Kidney capillary endothelial cell (primary cell): ENCODE measurements at places on chromosomes 11 and 22.

DNA sequence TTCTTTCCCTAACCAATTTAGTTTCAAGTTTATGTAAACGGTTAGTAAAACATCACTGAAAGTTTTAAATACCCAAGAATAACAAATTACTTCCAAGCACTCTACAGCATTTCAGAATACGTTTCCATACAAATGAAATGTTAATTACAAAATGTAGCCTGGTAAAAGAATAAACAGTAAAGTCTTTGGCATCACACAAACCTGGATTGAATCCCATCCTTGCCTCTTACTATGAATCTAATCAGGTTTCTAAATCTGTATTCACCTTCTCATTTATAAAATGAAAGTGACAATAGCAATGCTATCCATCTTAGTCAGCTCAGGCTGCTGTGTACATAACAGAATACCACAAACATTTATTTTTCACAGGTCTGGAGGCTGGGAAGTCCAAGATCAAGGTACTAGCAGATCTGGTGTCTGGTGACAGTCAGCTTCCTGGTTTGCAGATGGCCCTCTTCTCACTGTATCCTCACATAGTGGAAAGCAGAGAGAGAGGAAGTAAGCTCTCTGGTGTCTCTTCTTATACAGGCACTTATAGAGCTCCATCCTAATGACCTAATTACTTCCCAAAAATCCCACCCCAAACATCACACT lies 19.2 kb downstream of the FAM168A start:
- DNase-seq = no peak

- DNase-seq = peak; percentile 64
Observed at GRCh38 chr22:36757668-36758211, 18.2 kb downstream of the IFT27 start.

DNA sequence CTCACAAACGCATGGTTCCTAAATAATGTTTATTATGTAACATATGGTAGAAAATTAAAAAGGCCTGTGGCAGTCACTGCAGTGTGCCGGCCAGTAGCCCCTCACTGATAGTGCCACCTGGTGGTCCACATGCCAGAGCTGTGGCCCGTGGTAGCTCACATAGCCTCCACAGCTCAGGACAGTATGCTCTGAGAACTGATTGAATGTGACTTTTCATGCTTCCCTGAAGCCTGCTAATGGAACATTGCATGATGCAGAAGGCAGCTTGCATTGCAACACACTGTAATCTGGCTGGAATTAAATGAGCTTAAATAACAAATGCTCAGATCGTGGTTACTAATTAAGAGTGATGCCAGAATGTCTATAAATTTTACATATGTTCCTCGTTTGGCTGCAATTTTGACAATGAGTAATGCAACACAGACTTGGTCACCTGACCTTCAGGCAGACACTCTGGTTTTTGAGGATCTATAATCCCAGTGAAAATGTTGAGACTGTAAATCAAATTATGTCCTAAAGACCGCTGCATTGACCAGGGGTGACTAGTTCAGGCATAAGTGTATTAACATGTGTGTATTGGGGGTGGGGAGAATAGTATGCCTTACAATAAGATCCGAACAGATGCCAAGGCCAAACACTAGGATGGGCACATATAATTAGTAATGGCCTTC lies 566.4 kb downstream of the METTL15 start:
- DNase-seq = no peak

GRCh38 chr11:82521427-82521826 lies 212.2 kb downstream of the FAM181B start:
- DNase-seq = no peak

- DNase-seq = no peak
Observed at GRCh38 chr22:44126807-44127206, 53.9 kb upstream of the PARVG start.

- DNase-seq = peak; percentile 67
Observed at GRCh38 chr22:36332623-36333332, 55.0 kb downstream of the MYH9 start.

DNA sequence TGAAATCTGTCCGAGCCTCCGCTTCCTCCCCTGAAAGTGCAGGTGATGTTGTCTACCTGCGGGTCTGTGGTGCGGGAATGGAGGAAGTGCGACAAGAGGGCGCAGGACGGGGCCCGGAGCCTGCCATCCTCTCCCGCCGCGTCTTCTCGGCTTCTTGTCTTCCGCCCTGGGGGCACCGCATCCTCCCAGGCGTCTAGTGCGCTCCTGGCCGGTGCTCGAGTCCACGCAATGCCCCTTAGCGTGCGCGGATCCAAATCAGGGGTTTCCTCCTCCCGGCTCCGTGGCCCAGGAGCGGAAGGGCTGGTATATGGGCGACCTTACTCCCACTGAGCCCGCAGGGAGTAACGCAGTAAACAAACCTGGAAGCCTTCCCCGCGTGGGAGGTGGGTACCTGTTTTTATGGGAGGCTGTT lies 405 bp downstream of the SFI1 start:
- DNase-seq = no peak

GRCh38 chr11:121933694-121934093 lies 182.3 kb downstream of the BLID start:
- no peak for DNase-seq

DNA sequence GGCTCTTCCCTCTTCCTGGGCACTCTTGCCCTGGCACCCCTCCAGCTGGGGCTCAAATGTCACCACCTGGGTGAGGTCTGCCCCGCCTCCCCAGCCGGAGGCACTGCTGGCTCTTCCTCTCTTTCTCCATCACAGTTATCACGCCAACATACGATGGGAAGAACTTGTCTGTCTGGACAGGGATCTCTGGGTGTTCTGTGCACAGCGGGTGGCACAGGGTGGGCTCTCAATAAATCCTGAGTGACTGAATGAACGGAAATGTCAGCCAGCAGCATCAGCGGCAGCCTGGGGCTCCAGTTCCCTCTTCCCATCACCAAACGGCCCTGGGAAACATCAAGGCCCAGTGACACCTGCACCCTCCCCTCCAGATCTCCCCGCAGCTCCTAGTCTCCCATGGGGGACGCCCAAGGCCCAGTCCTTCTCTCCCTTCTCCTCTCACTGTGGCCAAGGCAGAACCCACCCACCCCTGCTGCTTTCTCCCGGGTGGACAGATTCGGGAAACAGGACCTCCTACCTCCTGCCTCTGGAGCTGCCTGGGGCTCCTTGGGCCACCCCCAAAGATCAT lies 440 bp upstream of the SLC25A45 start:
- no peak for DNase-seq

DNA sequence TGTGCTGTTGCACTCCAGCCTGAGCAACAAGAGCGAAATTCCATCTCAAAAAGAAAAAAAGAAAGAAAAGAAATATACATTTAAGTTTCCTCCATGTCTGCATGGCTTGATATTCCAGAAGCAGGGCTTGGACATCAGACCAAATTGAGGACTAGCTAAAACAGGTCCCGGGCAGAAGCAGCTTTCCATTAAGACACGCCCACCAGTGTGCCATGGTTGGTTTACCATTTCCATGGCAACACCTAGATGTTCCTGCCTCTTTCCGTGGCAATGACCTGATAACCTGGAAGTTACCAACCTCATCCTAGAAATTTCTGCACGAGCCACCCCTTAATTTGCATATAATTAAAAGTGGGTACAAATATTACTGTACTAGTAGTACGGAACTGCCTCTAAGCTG lies 111.3 kb downstream of the NAT10 start:
- no peak for DNase-seq

DNA sequence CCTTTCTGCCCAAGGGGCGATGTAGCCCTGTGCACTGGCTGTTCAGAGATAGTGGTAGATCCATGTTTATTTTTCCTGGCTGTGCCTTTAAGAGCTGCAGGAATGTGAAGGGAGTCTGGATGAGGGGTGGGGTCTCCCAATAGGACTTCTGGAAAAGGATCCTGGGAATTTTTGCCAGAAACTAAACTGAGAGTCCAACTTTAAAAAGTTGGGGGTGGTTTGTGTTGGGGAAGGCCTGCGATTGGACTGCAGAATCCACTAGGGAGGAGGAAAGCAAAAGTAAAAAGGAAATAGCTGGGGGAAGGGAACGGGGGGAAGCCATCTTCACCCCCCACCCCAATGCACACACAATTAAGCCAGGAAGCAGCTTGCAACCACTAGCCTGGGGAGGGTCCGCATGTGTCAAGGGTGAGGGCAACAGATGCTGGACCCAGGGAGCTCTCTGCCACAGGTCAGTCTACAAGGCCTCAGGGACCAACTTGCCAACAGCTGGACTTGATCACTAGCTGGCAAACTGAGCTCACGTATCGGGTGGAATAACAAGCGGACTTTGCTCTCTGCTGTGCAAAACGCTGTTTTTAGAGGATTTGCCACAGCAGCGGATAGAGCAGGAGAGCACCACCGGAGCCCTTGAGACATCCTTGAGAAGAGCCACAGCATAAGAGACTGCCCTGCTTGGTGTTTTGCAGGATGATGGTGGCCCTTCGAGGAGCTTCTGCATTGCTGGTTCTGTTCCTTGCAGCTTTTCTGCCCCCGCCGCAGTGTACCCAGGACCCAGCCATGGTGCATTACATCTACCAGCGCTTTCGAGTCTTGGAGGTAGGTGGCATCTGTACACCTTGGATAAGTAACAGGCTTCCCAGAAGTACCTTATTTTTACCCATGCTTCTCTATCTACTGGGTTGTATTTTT lies at the start of gene OLFML1:
Gene OLFML1 (plus strand): TSS at position 321 of the 912 bp plus-strand sequence. CDS start 370 bp downstream, at position 691.
- no peak for DNase-seq

DNA sequence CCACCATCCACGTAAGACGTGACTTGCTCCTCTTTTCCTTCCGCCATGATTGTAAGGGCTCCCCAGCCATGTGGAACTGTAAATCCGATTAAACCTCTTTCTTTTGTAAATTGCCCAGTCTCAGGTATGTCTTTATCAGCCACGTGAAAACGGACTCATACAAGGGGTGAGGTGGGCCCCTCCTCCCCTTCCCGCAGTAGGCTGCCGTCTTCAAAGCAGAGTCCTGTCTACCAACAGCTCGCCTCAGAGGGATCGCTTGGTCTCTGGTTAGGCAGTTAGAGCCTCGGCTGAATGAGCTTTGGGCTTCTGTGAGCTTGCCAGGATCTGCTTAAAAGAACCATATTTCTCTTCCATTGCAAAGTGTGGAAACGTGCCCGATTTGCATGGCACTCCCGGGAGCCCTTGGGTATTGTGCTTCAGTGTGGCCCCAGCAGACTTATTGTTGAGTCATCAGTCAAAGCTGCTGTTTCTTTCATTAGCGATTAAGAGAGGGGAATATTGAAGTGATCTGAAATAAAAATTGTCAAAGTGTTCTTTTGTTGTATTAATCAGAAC lies 338.3 kb downstream of the TBC1D22A start:
- DNase-seq = no peak

DNA sequence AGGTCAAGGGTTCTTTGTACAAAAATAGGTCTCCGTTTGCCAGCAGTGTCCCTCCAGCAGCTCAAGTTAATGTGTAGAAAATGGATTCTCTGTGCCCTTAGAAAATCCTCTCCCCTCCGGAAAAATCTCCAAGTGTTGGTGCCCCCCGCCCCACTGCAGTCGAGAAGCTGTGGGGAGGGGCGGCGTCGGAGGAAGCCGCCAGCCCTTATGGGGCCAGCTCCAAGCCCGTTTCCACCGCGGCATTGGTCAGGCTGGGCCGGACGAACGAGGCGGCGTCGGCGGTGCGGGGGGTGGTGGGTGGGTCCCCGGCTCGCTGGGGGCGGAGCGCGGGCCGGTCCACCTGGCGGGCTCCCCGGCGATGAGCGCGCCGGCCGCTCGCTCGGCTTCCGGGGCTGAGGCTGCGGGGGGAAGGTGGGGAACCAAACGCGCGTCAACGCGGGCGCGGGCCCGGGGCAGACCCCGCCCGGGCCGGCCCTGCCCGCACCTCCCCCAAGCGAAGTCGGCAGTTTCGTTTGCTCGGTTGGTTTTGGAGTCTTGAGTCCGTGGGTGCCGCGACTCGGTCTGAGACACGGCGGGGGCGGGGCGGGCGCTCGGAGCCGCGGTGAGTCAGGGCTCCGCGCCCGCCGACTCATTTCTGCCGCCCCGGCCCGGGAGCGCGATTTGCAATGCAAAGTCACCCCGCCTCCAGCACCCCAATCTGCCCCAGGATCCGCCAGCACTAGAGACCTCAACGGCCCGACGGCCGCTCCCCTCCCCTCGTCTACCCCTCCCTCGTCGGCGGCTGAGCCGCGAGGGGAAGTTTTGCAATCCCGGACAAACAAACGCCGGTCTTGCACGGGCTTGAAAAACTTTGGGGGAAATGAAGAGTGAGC lies 1.4 kb downstream of the ASCL2 start:
- no peak for DNase-seq

DNA sequence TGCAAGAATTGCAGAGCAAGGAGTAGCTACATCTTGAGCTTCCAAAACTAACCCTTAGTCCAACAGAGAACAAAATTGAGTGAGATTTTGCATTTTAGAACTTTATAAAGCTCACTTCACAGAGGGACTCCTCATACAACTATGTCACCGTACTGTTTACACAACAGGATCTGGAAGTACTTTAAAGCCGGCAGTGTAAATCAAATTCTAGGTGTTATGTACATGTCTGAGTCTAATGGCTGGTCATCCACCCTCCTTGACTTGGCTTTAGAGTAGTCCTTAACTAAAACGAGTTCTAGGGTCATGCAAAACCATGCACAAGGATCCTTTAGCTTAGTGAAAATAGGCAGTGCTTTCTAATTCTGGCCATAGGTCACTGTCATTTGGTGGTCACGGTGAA lies 23.5 kb downstream of the IRAG1 start:
- DNase-seq = no peak

- no peak for DNase-seq
Observed at GRCh38 chr22:39932166-39932565, 28.0 kb upstream of the TMA7B start.

DNA sequence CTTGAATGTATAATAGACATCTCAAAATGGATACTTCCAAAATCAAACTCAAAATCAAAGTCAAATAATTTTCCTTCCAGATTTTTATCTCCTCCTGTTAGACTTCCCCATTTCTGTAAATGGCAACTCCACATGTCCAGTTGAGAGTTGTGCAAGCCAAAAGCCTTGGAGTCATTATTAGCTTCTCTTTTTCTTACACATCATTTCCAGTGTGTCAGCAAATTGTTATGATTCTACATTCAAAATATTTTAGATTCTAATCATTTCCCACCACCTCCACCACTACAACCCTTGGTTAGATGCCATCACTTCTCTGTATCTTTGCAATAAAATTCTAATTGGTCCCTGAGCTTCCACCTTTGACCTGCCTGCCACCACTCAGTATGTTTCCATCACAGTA lies 155.7 kb downstream of the CNTN5 start:
- no peak for DNase-seq

- DNase-seq = no peak
Observed at GRCh38 chr11:69674267-69674885, 777 bp downstream of the LTO1 start.

DNA sequence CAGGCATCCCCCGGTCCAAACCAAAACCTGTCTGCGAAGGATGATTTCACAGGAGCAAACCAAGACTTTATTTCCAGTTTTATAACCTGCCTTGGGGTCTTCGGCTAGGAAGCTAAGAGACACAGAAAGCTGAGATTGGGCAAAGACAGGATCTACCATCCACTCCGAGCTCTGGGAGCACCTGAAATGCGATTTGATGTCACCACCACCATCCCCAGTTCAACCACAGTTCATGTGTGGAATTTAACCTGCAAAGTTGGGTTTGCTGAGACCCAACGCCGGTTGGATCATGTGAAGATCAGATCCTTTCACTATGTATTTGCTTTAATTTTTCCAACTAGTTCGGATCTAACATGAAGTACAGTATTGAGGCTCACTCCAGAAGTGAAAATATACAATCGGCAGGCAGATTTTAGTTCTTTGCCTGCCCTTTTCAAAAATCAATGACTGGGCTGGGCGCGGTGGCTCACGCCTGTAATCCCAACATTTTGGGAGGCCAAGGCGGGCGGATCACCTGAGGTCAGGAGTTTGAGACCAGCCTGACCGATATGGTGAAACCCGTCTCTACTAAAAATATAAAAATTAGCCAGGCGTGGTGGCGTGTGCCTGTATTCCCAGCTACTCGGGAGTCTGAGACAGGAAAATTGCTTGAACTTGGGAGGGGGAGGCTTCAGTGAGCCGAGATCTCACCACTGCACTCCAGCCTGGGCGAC lies 1.4 kb upstream of the C11orf24 start:
- DNase-seq = no peak
